ENCODE measurements at places on chromosomes 3 and 15. TPM values are rescaled to one million over a fixed set of nuclear protein-coding genes. Genes with fewer than 3 reads are reported as not detected.

- H3K4me1 ChIP-seq, result peaks cover 14% of the 10 kb centered on the region
- H3K27me3 ChIP-seq, result no peaks in the 10 kb centered on the region
- DNase-seq, result no peak
- H3K36me3 ChIP-seq, result peaks cover 15% of the 10 kb centered on the region
Measured at GRCh38 chr15:90645873-90646575, 71.1 kb upstream of the BLM start.

DNA sequence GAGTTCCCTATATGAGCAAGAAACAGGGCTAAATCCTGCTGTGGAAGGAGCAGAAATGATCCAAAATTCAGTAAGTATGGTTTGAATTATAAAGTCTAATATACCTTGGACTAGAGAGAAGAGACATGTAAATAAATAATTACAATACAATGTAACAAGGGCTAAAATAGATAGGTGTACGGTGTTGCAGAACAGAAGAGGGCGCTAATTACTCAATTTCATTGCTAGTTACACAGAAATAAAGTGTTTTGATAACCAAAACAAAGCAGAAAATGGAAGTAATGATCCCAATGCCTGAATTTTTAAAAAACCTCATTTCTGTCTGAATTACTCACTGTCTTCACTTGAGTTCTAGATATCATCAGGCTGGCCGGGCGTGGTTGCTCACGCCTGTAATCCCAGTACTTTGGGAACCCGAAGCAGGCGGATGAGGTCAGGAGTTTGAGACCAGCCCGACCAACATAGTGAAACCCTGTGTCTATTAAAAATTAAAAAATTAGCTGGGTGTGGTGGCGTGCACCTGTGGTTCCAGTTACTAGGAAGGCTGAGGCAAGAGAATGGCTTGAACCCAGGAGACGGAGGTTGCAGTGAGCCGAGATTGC is 8.3 kb upstream of the PLCH1 start:
- no peaks in the 10 kb centered on the region for H3K4me1 ChIP-seq
- H3K4me3 ChIP-seq, result no peak overlapping the region
- H3K27ac ChIP-seq, result no peak overlapping the region
- H3K27me3 ChIP-seq, result no peaks in the 10 kb centered on the region

DNA sequence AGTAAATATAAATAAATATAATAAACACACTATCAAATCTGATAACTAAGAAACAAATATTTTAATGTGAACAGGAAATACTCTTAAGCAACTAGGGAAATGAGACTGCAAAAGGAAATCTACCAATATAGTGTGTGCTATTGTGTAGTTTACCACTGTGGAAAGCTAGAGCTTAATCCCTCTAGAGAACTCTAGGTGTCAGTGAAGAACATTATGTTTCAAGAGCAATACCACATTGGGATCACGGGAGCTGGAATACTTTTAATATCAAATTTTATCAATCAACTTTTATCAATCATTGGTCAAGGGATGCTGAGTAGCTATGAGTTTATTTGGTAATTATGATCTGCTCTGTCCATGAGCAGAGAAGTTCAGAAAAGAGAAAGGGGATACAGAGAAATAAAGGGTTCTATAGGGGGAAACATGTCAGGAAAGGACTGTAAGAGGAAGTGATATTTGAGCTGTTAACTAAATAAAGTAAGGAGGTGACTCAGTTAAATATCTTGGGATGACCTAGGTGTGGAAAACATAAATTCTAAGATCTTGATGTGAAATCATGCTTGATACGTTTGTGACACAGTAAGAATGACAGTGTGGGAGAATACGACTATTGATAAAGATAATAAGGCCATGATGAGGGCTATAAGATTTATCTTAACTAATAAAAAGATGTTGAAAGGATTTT is 762.2 kb upstream of the ALCAM start:
- no peak for DNase-seq
- H3K4me1 ChIP-seq, result no peaks in the 10 kb centered on the region
- no peaks in the 10 kb centered on the region for H3K36me3 ChIP-seq
- no peak overlapping the region for H3K27ac ChIP-seq

- H3K4me1 ChIP-seq, result peaks cover 10% of the 10 kb centered on the region
- H3K27me3 ChIP-seq, result no peaks in the 10 kb centered on the region
Measured at GRCh38 chr15:50355619-50355905, 564 bp upstream of the GABPB1 start.

Gene INKA1
- 9.2 TPM for total RNA-seq

Gene ECE2
- not detected for total RNA-seq
